Activated CD4-positive, alpha-beta T cell treated with anti-CD3 and anti-CD28 coated beads for 48 hours (primary cell): ENCODE measurements at places on chromosomes 5 and 9.

GRCh38 chr5:178483620-178484019 is 106.6 kb downstream of the COL23A1 start:
- DNase-seq: peak; percentile 56

GRCh38 chr5:150190503-150190979 is 679 bp downstream of the SLC6A7 start:
- no peak for DNase-seq

DNA sequence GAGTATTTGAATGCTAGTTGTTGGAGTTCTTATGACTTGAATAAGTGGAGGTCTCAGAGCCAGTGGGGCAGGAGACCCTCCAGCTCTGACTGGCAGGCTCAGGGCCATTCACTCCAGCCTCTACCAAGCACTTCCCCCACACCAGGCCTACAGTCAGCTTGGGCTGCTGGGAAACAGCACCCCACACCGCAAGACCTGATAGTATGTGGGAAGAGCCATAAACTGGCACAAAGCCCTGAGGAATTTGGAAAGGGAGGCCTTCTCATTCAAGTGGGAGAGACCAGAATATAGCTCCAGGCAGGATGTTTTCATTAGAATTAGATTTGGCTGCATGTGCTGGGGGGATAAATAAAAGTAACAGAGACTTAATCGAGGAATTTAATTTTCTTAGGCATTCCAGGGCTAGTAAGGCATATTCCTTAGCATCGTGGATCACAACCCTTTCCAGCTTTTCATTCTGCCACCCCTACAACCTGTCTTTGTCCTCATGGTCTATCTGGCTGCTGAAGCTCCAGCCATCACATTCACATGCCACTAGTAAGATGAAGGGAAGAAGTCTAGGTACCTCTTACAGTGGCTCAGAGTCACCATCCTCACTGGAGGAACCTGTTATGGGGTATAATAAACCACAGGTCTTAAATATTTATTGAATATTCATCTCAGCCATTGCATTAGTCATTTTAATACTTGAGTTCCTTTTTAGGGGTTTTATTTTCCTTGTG is 47.5 kb downstream of the TMOD1 start:
- DNase-seq: no peak

DNA sequence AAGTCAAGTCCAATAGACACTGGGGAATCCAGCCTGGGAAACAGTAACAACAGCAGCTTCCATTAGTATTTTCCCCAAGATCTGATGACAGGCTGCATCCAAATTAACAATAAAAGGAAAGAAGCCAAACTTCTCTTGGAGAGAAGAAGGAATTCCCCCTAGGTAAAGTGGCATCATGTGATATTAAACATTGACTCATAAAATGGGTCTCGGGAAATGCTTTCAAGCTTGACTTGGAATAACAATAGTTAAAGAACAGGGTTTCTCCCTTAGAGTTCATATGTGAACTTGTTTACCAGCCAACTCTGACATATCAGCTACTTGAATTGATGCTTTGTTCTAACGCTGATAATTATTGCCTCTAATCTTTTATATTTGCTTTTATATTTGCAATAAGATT is 45.4 kb downstream of the ENTREP1 start:
- DNase-seq: no peak

DNA sequence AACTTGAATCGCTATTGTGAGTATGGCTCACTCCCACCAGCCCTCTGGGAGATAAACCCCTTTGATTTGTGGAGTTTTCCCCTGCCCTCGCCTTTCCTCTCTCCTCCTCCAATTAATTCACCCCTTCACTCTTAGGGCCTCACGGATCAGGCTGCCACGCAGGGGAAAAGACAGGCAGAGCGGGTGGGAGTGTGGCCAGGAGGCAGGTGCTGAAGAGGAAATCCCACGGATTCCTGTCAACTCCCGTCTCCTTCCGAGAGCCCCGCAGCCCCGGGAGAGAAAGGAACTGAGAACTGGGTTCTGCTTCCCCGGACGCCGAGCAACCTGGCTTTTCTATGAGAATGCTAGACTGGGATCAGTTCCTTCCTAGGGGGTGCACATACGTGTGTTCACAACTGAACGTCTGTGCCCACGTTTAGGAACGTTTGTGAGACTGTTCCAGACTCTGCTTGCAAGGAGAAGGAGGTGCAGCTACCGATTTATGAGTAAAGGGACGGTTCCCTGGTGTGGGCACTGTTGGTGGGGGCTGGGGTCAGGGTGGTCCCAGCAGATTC is 314.5 kb upstream of the TLE4 start:
- DNase-seq: no peak

GRCh38 chr5:136731241-136731900 is 366.0 kb upstream of the TRPC7 start:
- no peak for DNase-seq

- peak; percentile 20 for DNase-seq
Measured at GRCh38 chr5:56951126-56951945, 587 bp downstream of the MIER3 start.

DNA sequence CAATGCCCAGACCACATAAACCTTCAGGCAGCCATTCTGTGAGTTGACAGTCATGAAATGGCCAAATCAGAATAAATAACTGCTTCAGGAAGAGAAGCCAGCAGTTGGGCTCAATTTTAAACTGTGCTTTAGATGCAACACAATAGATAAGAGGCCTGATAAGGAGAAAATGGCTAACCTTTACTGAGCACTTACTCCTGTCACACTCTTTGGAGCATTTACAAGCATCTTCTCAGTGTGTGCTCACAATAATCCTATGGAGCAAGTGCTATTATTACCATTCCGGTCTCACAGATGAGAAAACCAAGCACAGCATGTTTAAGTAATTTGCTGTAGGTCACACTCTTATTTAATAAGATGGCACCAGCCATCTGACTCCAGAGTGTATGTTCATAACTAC is 11.5 kb upstream of the SH3RF2 start:
- DNase-seq: no peak

DNA sequence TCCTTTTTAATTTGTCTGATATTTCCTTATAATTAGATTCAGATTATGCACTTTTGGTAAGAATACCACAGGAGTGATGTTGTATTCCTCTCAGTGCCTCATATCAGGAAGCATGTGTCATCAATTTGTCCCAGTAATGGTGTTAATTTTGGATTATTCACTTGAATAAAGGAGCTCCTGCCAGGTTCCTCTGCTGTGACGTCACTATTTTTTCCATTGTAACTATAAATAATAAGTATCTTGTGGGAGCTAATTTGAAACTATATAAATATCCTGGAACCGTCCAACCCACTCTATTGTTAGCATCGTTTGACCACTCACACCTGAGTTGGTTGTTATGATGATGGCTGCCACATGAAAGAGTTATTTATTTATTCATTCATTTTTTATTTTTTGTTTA is 107.9 kb downstream of the INVS start:
- DNase-seq: no peak

DNA sequence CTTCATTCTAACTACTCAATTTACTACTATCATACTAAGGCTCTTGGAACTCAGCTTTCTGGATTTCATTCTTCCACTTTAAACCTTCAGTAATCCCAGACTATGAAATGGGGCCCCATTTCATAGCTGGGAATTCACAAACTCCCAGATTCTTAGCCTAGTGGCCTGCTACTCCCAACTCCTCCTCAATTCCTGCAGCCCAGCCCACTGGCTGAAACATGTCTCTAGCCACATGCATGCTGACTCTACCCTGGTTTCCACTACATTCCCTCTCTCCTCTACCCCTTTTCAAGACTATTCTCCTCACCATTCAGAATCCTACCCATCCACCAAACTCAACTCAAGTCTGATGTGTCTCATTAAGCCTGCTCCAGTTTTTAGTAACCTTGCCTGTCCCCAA is 370.6 kb downstream of the BNC2 start:
- DNase-seq: no peak

- no peak for DNase-seq
Measured at GRCh38 chr5:165508286-165508685, 2002.9 kb downstream of the MAT2B start.

GRCh38 chr5:54725391-54726280 is 208.1 kb downstream of the SNX18 start:
- no peak for DNase-seq

DNA sequence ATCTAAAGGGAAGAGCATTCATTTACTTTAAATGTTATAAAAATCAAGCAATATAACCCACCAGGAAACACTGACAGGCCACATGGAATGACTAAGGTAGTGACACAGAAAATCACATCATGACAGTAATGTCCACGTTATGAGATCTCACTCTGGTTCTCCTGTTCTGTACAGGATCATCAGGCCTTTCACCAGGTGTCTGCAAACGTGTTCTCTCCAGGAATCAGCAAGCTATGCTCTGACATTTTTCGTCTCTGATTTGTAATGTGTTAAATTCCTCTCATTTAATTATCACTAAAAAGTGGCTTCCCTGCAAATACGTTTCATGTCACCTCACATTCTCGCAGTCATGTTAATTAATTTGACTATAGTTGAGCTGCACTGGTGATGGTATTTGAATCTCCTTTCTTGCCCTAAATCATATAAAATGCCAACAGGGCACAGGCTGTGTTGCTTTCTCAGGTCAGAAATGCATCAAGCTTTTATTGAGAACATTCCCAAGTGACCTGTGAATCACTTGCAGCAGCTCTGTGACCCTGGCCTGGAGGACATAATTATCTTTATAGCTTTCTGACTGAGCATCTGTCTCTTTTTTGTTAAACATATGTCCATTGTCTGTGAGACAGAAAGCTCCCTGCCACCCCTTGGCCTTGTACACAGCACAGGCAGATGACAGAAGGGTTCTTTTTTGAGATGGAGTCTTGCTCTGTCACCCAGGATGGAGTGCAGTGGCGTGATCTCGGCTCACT is 196.2 kb downstream of the DIRAS2 start:
- no peak for DNase-seq

- no peak for DNase-seq
Measured at GRCh38 chr9:33272061-33272460, 7.2 kb downstream of the CHMP5 start.

- no peak for DNase-seq
Measured at GRCh38 chr9:6133346-6134063, 82.1 kb upstream of the IL33 start.

DNA sequence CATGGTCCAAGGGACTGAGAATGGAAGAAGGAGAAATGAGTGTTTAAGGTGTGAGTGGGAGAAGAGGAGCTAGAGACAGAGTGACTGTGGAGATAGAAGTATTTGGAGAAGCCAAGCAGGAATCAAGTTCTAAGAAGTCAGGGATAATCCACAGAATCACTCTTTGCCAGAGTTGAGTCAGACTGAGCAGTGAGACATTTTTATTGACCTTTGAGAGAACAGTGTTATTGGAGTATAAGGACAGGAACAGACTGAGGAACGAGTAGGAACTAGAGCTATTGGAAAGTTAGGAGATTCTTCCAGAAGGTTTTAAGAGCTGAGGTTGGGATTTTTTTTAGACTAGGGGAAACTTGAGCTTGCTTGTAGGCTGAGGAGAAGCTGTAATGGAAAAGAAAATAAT is 37.2 kb downstream of the RCL1 start:
- DNase-seq: no peak

- DNase-seq: peak; percentile 32
Measured at GRCh38 chr5:78182838-78183237, 111.7 kb downstream of the AP3B1 start.

GRCh38 chr9:90969021-90969675 is 167.5 kb downstream of the SYK start:
- no peak for DNase-seq
